ENCODE measurements at places on chromosomes 6 and 20.

- DNase-seq = peak; percentile 23
Measured at GRCh38 chr6:27650620-27651370, 177.9 kb upstream of the ZNF184 start.

DNA sequence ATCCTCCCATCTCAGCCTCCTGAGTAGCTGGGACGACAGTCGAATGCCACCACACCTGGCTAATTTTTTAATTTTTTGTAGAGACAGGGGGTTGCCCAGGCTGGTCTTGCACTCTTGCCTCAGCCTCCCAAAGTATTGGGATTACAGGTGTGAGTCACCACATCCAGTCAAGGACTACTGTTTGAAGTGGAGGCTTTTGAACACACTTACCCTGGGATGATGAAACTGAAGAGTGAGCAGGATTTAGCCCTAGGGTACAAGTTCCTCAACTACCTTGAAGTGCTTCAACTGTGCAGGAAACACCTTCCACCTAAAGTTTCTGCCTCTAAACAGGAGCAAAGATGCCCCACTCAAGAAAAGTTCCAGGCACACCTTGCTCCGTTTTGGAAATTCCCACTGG lies 15.7 kb upstream of the PARD6B start:
- no peak for DNase-seq

DNA sequence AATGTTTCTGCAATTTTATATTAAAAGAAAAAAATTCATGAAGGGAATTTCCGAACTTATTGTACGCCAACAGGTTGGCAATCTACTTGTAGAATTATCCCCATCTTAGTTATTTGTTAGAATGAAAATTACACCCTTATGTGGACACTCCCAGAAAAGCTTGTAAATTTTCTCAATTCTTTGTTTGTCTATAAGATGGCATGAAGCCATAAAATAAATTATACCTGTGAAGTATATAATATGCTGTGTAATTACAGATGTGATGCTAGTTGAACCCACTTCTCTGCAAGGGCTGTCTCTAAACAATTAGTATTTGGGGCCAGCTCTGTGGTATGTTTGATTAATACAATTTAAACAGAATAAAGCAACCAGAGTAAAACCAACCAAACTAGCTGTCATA lies 52.1 kb upstream of the DSP start:
- DNase-seq = no peak

DNA sequence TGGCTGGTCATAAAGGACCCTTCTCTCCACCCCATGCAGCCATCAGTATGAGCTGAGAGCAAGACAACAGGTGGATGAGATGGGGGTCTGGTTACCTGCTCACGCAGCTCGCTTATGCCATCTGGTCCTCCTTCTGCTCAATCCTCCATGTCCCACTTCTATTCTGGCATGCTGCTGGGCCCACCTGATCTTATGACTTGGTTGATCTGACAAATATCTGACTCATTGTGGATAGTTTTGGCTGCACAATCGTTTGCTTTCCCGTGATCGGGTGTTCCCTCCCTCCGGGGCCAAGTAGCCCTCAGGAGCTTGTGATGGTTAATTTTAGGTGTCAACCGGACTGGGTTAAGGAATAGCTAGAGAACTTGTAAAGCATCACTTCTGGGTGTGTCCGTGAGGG lies 26.6 kb upstream of the ELMO2 start:
- no peak for DNase-seq

DNA sequence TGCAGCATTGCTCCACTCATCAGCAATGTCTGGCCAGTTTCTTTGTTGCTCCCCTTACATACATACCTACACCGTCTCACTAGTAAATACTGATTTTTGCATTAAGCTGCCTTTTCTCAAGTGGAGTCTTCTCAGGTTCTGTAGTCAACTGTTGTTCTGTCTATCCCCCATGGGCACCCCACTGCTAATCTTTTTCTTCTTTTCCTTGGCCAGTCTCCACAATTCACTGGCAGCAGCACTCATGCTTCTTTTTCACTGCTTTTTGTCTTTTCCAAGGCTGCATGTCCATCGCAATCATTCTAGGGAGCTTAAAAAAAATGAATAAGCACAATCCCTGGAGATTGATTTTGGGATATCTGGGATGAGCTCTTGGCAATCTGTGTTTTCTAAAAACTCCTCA lies 10.3 kb upstream of the ERVFRD-1 start:
- DNase-seq = no peak

DNA sequence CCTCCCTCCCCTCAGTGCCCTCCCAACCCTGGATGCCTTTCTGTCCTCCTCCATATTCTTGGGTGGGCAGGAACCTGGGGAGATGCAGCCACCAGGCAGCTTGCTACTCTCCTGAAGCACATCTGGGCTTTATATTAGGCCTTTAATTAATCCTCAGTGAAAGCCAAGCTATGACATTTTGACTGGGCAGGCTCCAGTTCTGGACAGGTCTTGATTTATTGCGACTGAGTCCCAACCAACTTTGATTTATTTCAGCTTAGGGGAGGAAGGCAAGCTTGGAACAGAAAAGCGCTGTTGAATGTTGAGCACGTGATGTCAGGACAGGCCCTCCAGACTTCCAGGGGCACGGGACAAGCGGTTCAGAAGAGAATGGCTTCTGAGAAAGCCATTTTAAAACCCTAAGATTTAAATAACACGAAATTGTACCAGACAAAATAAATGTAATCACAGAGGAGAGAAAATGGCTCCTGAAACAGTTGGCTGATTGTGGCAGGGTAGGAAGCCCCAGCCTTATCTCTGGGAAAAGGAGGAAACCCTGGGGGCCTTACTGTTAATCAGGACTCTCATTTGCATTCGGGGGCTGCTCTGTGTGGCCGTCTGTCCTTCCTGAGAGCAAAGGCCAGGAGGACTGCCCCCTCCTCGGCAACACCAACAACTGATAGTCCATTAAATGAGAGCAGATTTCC lies 294.2 kb downstream of the FOXC1 start:
- no peak for DNase-seq

GRCh38 chr6:167058261-167058660 lies 59.1 kb downstream of the CEP43 start:
- DNase-seq = no peak

DNA sequence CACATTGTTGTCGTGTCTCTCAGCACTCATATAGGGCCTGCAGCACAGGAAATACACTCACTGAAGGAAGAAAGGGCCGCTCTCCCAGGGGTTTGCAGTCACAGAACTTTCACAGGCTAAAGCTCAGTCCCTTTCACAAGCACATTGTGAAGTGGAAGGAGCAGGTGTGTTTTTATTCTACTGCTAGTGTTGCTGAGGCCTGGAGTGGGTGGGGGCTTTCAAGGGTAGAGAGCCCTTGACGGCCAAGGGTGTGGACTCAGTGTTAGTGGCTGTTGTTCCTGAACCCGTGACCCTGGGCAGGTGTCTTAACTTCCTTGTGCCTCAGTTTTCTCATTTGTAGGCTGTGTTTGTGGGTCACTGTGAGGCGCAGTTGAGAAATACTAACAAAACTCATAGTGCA lies 66.2 kb upstream of the SLC22A1 start:
- DNase-seq = no peak

DNA sequence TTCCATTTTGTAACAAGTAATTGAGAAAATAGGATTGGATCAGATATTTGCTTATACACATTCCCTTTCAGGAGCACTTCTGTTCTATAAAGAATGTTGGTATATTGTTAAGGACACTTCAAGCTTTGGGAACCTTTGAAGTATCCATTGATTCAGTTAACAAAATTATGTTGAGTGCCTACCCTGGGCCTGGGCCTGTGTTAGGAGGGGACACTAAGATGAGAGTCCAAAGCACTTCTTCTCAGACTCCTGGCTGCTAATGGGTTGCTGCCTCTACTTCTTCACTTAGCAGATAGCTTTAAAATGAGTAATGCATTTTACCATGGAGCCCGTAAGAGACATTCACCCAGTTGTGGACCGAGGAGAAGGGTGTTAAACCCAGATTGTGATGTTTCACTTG lies 40.3 kb downstream of the PTPN1 start:
- DNase-seq = no peak

GRCh38 chr6:24968783-24969182 lies 33.0 kb upstream of the RIPOR2 start:
- DNase-seq = no peak

DNA sequence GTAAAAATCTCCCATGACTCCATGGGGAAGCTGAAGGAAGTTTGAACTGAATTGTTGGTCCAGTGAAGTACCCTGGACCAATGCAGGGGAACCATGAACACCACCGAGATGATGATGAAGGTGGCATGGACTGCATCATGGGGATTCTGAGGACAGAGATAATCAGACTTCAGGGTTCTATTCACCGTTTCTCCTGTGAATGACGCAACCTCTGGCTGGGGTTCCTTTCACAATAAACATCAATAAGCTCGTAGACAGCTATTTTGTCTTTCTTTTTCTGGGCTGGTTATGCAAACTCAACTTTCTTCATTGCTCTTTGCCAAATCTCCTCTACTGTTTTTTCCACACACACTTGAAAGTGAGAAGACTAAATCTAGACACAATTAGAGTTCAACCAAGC lies 87.9 kb upstream of the NKX2-2 start:
- no peak for DNase-seq

GRCh38 chr6:17315262-17315661 lies 34.1 kb downstream of the RBM24 start:
- no peak for DNase-seq

GRCh38 chr6:101263596-101263995 lies 129.9 kb upstream of the GRIK2 start:
- no peak for DNase-seq

- no peak for DNase-seq
Measured at GRCh38 chr6:41626917-41627316, 11.4 kb upstream of the MDFI start.

DNA sequence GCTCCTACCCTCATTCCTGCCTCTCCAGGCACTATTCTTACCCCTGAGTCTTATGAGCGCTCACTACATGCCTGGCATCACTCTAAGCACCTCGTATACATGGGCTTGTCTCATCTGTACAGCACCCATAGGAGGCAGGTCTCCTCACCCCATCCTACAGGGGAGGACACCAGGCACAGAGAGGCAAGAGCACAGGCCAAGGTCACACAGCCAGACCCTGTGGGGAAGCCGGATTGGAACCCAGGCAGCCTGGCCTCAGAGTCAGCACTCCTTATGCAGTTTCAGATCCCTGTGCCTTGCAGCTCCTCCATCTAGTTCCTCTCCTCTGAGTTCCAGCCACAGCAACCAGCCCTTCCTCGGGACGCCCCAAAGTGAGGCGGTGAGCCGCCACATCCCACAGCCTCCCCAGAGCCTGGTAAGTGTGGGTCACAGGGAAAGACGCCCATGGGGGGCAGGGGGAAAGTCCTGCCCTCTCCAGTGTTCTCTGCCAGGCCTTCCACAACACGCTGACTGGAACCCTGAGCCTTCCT lies 103.3 kb downstream of the NFATC2 start:
- no peak for DNase-seq

DNA sequence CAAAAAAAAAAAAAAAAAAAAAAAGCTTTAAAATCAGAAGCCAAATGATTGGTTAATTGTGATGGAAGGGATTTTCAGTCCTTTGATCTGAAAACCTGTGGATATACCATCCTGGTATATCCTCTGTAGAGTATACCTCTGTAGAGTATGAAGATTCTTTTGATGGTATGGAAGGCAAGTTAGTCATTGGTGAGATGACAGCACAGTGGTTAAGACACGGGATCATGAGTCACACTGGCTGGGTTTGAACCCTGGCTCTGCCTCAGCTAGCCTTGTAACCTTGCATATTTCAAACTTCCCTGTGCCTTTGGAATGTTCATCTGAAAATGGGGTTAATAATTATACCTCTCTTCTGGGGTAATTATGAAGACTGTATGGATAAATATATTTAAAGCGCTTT lies 179.3 kb downstream of the CARMIL1 start:
- DNase-seq = no peak

DNA sequence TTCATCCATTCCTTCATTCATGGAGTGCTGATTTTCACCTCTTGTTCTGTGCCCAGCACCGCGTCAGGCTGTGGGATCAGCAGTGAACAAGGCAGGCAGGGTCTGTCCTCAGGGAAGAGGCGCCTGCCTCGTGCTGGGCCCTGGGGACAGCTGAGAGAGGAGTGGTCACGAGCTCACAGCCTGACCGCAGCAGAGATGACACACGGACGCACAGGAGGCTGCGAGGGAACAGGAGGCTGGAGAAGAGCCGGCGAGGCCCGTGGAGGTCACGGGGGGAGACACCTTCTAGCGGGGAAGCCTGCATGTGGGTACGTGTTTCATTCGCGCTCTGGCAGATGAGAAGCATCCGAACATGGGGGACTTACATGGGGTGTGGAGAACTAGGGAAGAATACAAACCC lies 27.5 kb downstream of the PXDC1 start:
- no peak for DNase-seq

DNA sequence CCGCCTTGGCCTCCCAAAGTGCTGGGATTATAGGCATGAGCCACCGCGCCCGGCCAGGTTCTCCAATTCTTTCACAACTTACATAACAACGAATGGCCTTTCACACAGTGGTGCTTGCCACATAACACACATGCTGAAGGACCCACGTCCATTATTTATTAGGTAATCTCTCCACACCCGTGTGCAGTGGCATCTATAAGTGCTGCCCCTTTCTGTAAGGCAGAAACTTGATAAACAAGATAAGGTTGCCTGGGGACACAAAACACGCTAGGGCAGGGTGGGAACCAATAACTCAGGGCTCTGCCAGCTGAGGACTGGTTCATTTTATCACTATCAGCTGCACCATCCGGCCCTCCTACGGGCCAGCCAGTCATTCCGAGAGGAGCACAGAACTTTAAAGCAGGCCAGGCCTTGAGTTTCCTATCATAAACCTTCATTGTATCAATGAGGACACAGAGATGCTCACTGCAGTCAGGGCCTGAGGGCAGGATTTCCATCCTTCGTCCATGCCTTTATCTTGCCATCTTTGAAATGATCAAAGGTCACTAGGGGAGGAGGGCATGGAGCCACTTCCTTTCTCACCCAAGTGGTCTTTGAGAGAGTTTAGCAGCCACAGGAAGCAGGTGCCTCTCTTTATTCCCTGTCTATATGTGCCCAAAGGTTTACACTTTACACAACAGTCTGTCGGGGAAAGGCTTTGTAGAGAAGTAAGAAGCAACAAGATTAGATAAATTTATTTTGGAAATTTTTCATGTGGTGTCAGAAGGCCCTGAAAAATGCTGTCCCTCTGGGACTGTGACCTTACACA lies 37.6 kb downstream of the GPLD1 start:
- no peak for DNase-seq

DNA sequence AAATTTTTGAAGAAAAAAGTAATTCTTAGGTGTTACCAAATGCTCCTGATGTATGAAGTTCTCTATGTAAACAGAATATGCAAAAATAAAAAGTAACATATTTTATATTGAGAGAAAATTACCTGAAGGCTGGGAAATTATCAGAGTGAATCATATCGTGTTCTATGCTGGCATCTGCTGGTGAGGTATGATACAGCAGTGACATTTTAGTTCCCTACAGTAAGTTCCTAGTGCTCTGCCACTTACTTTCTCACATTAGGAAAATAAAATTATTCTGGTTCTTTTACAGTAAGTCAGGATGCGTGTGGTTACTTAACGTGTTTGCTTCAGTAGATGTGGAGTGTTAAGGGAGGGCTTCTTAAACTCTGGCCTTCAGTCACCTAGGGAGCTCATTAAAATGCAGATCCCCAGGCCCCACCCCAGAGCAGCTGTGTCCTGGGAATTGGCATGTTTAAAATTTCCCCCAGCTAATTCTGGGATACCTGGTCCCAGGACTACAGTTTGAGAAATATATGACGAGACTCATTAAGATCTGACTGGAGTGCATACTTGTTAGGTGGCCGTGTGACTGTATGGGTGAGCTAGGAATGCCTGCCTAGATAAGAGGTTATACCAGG lies 3.2 kb downstream of the ACTR5 start:
- DNase-seq = no peak

- no peak for DNase-seq
Measured at GRCh38 chr20:33401921-33402369, 626 bp upstream of the CDK5RAP1 start.

- DNase-seq = no peak
Measured at GRCh38 chr20:49969234-49969633, 13.5 kb upstream of the SNAI1 start.

Measured in stimulated activated CD4-positive, alpha-beta T cell treated with anti-CD3 and anti-CD28 coated beads, Interleukin-1b, Interleukin-23, amount 100 ng/mL, for 24 hours (primary cell).